ENCODE measurements at places on chromosomes 12 and 14.

DNA sequence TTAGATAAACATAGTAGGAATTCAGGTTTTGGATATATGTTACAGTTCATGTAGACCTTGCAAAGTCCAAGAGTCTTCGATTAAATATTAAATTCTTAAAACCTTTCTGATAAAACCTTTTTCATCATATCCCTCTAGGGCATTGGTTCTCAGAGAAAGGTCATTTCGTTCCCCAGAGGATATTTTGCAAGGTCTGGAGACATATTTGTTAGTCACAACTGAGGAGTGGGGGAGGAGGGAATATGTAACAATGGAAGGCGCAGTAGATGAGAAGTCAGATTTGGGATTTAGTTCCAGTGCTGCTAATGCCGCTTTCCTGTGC lies 5.3 kb downstream of the TMEM253 start:
- no peak for DNase-seq

DNA sequence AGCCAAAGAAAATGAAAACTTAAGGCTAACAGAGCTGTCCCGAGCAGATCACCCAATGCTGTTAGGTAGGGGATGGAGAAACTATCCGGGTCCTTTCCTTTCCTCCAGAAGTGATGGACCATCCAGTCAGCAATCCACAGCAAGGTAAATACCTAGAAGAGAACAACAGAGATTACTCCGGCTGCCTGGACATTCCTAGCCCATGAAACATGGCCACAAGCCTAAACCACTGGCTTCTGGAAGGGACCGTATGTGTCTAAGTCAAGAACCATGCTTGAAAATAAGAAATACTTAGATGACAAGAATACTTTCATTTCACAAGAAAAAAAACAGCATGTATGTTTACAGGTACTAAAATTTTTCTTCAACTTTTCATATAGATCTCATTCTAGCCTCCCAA lies 152.9 kb downstream of the SLC41A2 start:
- DNase-seq, result no peak

GRCh38 chr12:69027411-69027881 lies 94.5 kb upstream of the CPM start:
- DNase-seq, result no peak

GRCh38 chr12:39327510-39327909 lies 115.4 kb downstream of the KIF21A start:
- DNase-seq, result no peak

DNA sequence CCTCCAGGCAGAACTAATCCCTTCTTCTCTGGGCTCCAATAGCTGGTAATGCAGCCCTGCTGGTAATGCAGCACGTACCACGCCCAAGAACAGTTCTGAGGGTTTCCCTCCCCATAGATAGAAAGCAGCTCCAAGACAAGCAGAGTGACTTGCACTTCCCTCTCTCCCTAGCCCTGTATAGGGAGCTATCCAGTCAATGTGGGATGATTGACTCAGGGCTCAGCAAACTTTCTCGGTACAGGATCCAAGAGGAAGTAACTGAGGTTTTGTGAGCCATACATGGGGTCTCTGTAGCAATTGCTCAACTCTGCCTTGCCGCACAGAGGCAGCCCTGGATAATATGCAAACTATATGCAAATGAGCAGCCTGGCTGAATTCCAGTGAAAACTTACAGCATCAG lies 15.5 kb upstream of the FKBP4 start:
- peak; percentile 47 for DNase-seq

DNA sequence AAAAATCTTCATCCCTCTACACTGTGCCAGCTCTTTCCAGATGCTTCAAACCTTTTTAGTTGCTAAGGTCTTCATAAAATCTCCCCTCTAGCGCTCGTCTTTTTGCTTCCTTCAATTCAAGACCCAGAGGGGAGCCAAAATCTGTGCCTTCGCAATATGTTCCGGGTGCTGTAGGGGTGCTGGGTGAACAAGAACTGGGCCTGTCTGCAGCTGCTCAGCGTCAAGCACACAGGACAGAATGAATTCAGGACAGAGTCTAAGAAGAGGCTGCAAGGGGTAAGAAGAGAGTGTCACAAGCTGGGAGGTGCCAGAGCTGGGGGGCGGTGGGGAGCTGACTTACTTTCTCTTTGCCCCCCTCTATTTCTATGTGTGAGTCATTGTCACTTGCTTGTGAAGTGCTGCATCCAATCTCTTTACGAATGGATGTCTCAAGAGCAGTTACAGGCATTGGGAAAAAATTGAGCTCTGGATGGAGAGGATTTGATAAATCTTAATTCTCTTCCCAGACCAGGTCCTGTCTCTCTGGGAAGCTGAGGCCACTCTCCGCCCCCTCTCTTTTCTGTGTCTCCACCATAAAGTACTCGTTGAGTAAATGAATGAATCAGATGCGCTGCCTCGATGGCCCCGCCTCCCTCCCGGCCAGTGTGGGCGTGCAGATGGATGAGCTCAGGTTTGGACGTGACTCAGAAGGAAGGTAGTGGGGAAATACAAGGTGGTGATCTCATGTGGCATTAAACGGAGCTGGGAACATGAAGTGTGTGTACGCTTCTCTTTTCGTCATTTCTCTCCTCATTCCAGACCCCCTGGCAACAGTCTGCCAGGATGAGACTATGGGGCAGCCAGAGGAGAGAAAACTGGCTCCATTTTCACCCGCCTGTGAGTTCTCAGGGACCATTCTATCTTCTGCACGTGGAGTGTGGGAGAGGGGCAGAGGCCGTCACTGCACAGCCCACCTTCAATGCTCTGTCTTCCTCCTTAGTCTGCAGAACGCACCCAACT lies 91.3 kb downstream of the TSPAN9 start:
- DNase-seq, result no peak

DNA sequence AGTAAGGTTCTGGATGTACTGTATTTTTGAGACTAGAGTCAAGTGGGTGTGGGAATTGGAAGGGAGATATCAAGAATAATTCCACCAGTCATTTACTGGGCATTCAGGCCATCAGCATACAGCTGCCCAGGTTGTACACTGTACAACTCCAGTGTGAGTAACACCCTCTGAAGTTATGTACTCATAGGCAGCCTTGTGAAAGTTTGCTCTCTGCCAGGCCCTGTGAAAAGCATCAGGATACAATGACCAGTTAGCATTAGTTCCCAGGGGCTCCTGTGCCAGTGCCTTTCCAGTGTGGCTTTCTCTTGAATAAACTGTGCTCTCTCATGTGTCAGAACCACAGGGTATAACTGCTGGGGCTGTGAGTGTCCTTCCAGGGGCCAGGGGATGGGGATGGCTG lies 89.7 kb downstream of the LGMN start:
- DNase-seq, result no peak

GRCh38 chr14:87170179-87170578 lies 822.8 kb downstream of the GALC start:
- DNase-seq, result no peak

DNA sequence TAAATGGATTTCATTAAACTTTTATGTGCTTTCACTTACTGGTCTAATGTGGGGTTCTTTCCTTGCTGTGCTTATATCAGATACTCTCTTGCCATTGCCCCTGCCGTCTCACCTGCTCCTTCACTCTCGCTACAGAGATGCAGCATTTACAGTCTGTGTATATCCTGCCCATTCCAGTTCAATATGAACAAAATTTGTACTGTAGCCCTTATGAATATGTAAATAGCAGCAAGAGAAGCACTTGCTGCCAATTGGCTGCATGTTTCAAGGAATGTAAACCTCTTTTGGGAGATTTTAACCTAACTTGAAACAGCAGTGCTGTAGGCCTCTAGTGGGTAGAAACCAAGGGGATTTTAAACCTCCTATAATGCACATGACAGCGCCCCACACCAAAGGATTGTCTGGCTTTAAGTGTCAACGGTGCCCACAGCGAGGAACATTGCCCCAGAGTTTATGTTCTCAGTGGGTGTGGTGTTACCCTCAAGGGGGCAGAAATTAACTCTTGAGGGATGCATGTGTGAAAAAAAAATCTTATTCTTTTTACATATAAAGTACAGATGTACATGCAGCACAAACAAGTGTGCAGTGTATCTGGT lies 19.1 kb downstream of the PCNX1 start:
- no peak for DNase-seq

- peak; percentile 84 for DNase-seq
Measured at GRCh38 chr14:71418532-71419245, 511.4 kb downstream of the PCNX1 start.

DNA sequence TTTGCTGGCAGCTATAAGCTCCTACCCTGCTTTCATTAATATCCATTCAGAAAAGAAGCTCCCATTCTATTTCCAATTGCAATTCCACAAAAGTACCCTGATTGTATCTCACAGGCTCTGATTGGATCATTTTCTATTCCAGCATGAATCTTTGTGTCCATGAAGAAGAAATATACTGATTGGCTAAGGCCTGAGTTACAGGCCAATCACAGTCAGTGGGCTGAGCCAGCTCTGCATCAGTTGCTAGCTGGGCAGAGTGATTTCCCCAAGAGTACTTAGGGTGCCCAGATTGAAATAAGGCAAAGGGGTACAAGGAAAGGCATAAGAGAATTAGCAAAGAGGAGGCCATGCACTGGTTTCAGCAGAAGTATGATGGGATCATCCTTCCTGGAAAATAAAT lies 14.4 kb downstream of the ART4 start:
- DNase-seq, result no peak

DNA sequence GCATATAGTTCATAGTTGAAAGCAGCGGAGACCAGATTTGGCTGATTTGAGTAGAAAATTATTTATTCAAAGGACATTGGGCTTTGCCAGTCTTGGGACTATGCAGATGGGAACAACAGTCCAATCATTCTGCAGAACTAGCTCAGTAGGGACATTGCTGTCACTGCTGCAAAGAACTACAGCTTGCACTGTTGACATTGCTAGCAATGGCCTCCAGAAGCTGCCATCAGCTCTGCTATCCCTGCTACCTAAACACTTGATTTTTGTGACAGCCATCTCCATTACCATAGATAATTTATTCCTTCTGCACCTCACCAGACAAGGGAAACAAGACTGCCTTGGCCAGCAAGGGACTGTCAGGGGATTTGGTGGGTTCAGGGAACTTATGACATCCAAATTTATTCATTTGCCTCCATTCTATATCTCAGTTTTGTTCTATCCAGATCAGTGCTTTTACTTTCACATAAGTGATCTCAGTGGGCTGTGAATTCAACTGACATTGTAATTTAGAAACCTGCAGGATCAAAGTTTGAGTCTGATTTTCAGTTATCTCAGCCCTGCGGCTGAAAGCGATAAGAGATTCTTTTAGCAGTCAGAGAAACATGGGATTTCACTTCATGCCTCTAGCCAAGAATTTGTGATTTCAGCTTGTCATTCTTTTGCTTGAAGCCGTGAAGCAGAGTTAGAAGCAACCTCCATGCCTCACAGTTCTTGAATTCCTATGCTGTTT lies 136.7 kb upstream of the FBXO33 start:
- no peak for DNase-seq

DNA sequence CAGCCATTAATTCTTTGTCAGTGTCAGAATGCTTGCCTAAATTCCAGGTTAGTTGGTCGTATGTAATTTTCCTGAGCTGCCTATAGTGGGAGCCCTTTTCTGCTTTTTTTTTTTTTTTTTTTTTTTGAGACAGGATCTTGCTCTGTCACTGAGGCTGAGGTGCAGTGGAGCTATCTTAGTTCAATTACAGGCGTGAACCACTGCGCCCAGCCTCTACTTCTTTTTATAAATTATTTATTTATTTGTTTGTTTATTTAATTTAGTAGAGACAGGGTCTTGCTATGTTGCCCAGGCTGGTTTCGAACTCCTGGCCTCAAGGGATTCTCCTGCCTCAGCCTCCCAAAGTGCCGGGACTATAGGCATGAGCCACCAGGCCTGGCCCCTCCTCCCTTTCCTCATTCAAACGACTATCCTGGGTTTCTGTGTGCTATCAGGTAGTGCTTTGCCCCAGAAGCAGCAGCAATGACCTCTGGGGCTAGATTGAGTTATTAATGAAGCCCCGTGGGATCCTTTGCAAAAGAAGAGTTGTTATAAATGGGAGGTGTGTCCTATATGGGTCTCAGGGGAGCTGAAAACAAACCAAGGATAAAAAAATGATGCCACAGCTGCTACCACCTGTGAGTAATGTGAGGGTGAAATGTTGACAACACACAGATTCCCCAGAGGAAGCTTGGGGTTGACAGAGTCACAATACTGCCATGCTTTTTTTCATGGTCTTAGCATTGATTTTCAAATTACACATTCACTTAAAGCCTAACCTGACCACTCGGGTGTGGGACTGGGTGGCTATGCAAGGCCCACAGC lies 34.6 kb upstream of the NFKBIA start:
- peak; percentile 52 for DNase-seq

DNA sequence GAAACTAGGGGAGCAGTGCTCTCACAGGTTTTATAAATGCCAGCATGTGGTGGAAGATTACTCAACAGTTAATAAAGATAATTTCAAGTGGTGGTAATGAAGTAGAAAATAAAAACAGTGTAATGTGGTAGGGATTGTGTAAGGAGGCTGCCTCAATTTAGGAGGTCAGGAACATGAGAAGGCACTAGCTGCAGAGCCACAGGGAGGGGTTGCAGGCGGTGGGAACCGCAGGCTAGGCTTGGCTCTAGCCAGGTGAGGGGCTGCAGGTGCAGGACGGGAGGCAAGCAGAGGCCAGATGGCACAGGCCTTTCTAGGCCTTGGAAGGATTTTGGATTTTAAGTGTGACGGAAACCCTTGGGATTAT lies 768 bp downstream of the METTL25 start:
- DNase-seq, result peak; percentile 36

- no peak for DNase-seq
Measured at GRCh38 chr12:1744932-1745331, 54.1 kb downstream of the ADIPOR2 start.

DNA sequence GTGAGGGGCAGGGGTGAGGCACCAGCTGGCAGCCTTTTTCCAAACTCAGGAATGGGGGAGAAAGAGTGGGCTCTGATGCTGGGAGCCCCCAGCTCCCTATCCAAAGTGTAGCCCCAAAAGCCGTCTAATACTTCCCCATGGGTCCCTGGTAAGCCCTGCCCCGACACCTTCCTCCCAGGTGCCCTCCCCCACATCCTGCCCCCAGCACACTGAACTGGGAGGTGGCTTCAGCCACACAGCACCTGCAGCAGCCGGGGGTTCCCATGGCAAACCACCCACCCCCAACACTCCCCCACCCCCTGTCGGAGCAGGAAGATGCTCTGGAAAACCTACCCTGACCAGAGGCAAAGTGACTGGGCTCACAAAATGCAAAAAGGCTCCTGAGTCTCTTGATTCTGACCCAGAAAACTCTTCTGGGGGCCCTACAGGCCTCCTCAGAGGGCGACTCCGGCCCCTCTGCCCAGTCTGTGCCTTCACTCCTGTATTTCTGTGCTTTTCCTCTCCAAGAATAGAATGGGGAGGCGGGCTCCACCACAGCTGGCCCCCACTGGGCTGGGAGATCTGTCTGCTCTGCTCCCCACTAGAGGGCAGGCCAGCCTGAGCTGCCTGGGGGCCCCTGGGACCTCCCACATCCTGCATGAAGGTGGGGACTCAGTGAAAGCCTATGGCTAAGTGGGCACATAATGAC lies 81.6 kb downstream of the ITPK1 start:
- DNase-seq, result peak; percentile 47

GRCh38 chr12:162467-163307 lies 51.3 kb downstream of the SLC6A12 start:
- DNase-seq, result peak; percentile 36

GRCh38 chr14:63282997-63283883 lies 35.5 kb downstream of the GPHB5 start:
- no peak for DNase-seq

Measured in hematopoietic multipotent progenitor cell treated with erythropoietin and hydrocortisone succinate and interleukin-3 and kit ligand, for 6 days (in vitro differentiated cells).